ENCODE measurements at places on chromosomes 2 and 18.

DNA sequence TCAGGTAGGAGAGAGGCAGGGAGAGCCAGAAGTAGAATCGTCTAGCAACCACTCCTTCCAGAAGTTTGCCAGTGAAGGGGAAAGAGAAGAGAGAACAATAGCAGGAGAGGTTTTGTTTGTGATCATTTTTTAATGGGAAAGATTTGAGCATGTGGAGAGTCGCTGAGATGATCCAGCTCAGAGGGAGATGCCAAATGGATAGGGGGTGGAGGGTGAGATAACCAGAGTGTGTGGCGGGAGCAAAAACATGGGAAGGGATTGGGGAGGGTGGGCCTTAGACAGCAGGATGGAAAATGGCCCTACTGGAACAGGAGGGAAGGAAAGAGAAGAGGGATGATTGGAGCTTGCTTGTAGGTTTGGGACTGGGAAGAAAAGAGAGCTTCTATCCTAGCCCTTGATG lies 269.8 kb downstream of the GLI2 start:
- DNase-seq: no peak

GRCh38 chr2:219608399-219608964 lies 10.8 kb downstream of the STK11IP start:
- DNase-seq: no peak

DNA sequence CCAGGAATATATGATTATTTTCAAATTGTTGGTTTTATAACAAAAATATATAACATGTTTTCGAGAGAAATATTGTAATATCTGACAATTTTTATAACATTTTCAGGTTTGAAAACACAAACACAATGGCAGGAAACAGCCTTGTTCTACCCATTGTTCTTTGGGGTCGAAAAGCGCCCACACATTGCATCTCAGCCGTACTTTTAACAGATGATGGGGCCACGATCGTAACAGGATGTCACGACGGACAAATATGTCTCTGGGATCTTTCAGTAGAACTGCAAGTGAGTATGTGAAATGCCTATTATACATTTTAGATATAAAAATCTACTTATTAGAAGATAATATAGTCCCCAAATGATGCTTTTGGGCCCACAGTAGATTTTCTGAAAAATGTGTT lies 21.2 kb downstream of the WDR7 start:
- DNase-seq: no peak

GRCh38 chr2:71060871-71061270 lies 7.6 kb upstream of the NAGK start:
- no peak for DNase-seq

DNA sequence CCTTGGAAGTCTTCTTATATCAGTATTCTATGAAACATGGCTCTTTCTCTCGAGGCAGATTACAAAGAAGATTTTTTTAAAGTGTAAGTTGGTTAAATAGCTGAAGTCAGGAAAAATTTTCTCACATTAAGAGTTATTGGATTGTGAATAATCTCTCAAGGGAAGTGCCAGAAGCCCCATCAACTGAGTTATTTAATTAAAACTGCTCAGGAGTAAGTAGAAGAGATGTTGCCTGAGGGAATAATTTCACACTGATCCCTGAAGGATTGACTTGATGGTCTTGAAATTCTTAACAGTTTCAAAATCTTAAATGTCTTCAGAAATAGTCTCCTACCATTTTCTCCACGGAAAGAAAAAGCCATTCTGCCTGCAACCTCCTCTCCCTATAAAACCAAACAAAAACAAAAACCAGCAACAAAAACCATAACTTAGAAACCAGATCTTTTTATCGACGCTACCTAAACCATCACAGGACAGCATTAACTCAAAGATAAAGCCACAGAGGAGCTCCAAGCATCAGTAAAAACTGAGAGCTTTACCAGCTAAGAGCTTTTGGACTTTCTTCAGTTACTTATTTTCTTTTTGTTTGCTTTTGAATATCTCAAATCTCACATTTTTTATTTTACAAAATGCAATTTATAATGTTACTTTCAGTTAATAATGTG lies 12.9 kb downstream of the CD226 start:
- no peak for DNase-seq

- DNase-seq: no peak
Observed at GRCh38 chr2:20130821-20131645, 79.6 kb upstream of the LAPTM4A start.

DNA sequence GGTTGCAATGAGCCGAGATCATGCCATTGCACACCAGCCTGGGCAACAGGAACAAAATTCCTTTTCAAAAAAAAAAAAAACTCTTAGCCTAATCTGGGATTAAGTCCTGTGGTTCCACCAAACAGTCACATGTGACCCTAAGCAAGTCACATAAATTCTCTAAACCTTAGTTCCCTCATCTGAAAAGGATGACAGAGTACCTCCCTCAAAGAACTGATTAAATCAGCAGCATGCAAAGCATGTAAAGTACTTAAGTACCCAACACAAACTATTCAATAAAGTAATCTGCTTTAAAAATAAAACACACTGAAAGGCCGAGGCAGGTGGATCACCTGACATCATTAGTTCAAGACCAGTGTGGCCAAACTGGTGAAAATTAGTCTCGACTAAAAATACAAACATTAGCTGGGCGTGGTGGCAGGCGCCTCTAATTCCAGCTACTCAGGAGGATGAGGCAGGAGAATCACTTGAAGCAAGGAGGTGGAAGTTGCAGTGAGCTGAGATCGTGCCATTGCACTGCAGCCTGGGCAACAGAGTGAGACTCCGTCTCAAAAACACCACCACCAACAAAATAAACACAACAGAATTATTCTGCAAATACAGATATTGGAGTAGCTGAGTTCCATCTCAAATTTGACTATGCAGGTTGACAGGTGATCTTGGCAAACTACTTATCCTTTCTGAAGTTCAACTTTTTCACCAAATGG lies 7.0 kb downstream of the USP34 start:
- DNase-seq: no peak

DNA sequence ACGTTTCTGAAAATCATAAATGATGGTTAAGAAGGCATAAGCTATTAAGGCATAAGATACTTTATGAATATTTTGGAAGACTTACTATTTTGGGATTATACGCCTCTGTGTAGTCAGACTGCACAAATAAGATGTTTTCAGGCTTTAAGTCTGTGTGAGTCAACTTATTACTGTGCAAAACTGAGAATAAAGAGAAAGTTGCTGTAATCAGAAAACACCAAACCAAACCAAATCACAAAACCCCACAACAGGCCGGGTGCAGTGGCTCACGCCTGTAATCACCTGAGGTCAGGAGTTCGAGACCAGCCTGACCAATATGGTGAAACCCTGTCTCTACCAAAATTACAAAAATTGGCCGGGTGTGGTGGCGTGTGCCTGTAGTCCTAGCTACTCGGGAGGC lies 7.7 kb downstream of the CLK1 start:
- no peak for DNase-seq

- no peak for DNase-seq
Observed at GRCh38 chr2:195343942-195344530, 313.0 kb upstream of the SLC39A10 start.

GRCh38 chr2:164797627-164798026 lies 44.0 kb downstream of the COBLL1 start:
- DNase-seq: no peak

DNA sequence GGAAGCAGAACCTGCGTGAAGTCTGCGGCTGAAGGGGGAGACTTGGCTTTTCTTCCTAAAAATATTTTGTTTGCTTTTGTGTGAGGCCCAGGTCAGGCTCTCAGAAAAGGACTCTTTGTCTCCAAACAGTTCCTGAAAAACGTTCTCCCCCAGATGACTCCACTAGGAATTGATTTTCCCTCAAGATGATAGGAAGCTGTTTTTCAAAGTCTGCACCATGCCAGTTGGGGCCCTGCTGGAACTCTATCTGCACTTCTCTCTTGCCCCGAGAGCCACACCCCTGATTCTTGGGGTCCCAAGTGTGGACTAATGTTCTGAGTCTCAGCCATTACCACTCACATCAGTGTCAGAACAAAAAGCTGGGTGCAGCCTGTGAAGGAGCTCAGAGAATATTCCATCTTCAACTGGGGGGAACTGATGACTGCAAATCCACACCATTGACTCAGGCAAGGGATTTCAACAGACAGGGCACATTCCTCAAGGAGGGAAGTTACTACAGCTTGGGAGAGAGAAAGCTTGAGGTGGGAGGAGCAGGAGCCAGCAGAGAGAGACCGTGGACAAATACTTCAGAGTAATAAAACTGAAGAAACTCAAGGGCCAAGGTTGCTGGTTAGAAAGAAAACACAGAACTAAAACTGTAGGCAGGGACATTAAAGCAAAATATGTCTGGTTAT lies 768.3 kb downstream of the RNF144A start:
- no peak for DNase-seq

- no peak for DNase-seq
Observed at GRCh38 chr18:32469190-32469651, 1.5 kb downstream of the GAREM1 start.

DNA sequence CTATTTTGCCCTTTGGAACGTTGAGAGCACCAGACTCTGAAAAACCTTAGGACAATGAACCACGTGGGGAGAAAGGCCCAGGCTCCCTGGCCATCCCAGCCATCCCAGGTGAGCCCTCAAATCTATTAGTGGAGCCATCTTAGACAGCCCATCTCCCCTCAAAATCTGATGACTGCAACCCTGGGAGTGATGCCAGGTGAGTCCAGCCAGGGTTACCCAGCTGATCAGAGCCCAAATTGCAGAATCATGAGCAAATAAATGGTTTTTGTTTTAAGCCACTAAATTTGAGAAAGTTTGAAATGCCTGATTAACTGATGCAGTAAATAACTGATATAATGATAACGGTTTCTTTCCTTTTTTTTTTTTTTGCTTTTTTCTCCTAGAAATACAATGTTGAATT lies 242.4 kb downstream of the GCA start:
- no peak for DNase-seq

- no peak for DNase-seq
Observed at GRCh38 chr2:209556354-209556961, 132.6 kb downstream of the MAP2 start.

- DNase-seq: no peak
Observed at GRCh38 chr18:52437161-52437560, 97.2 kb downstream of the DCC start.
